ENCODE measurements at places on chromosomes 12 and 14. TPM values are rescaled to one million over a fixed set of nuclear protein-coding genes. Genes with fewer than 3 reads are reported as not detected.

DNA sequence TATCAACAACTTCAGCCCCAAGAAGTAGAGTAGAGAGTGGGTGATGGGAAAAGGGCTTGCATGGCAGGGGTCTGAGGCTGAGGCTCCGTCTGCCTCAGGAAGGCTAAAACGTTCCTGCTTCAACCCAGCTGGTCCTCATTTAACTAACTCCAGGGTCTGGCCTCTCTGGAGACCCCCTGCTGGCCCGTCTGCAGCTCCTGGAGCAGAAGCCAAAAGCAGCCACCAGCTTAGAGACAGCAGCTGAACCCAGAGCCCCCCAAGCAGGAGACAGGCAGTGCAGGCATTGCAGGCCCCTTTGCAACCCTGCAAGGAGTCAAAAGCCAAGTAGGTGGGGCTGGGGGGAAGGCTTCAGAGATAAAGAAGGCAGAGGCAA lies 25.1 kb upstream of the LTBP2 start:
- DNase-seq = no peak

- no peak for DNase-seq
Observed at GRCh38 chr12:75852143-75852542, 179.4 kb downstream of the PHLDA1 start.

GRCh38 chr14:63032076-63032475 lies 13.2 kb downstream of the KCNH5 start:
- no peak for DNase-seq

GRCh38 chr12:94397401-94397800 lies 62.3 kb downstream of the CEP83 start:
- no peak for DNase-seq

- no peak for DNase-seq
Observed at GRCh38 chr12:1291601-1292332, 300.7 kb downstream of the ERC1 start.

Gene CHFR
- 52.3 TPM for total RNA-seq

Gene TPH2
- total RNA-seq = not detected

Gene FAR2
- total RNA-seq = 12.4 TPM

Data from sigmoid colon (tissue), 7 donors.